C1 segment of cervical spinal cord (tissue), 14 donors: ENCODE measurements at places on chromosomes 11 and 22.

DNA sequence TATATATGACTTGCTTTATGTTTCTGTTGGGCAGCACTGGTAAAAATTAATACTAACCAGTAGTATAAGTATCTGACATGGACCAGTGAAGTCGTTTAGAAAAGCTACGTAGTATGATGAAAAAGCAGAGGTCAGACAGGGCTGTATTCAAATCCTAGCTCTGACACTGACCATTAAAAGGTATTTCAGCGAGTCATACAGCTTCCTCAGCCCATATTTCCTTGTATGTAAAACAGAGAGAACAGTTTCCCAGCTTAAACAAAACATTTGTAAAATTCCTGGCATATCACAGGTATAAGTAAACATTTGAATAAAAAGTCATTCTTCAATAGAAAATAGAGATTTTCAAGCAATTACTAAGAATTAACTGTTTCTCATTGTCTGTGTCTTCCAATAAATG lies 4.2 kb downstream of the NOX4 start:
- no peak for DNase-seq

- DNase-seq: no peak
Measured at GRCh38 chr11:75229466-75229865, 11.1 kb upstream of the TPBGL start.

DNA sequence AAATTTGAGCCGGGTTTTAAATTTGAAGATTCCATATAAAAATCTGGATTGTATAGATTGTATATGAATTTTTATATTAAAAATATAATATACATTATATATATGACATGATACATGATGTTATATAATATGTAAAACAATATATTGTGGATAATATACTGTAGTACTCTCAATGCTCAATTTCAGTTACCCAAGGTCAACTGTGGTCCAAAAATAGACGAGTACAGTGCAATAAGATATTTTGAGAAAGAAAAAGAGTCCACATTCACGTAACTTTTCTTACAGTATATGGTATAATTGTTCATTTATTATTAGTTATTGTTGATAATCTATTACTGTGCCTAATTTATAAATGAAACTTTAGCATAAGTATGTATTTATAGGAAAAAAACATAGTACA lies 94.2 kb upstream of the YWHAH start:
- no peak for DNase-seq

DNA sequence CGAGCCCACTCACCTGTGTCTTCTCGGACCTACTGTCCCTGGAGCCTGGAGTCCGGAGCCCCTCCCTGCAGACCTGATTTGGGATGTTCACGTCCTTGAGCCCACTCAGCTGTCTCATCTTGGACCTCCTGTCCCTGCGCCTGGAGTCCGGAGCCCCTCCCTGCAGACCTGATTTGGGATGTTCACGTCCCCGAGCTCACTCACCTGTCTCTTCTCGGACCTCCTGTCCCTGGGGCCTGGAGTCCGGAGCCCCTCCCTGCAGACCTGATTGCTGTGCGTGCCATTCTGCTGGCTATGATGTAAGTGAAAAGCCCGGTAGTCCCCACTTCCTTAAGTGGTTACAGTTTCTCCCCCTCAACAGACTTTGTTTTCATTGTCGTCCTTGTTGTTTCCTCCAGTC lies 867.1 kb downstream of the BRD1 start:
- no peak for DNase-seq

- no peak for DNase-seq
Measured at GRCh38 chr11:78562398-78562797, 12.3 kb downstream of the NARS2 start.

- DNase-seq: peak; percentile 80
Measured at GRCh38 chr11:11978792-11979487, 29.5 kb downstream of the DKK3 start.

DNA sequence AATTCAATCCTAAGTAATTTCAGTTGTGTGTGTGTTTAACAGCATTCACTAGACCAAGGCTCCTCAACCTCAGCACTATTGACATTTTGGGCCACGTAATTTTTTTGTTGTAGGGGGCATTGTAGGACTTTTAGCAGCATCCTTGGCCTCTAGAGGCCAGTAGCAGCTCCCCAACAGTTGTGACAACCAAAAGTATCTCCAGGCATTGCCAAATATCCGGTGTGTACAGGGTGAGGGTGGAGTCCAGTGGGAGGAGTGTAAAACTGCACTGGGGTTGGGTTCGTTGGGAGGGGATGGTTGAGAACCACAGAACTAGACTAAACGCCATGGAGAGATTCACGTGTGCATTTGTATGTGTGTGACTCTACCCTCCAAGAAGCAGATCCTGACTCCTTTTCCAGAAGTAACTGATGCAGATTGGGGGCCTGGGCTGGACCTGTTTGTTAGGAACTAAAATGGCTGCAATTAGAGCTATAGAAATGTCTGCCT lies 5.9 kb upstream of the PHF21A start:
- DNase-seq: no peak

GRCh38 chr11:72751116-72752087 lies 806 bp downstream of the ARAP1 start:
- no peak for DNase-seq
